Peyer's patch (tissue), 4 donors: ENCODE measurements at places on chromosomes 6 and 20. TPM values are rescaled to one million over a fixed set of nuclear protein-coding genes. Genes with fewer than 3 reads are reported as not detected.

DNA sequence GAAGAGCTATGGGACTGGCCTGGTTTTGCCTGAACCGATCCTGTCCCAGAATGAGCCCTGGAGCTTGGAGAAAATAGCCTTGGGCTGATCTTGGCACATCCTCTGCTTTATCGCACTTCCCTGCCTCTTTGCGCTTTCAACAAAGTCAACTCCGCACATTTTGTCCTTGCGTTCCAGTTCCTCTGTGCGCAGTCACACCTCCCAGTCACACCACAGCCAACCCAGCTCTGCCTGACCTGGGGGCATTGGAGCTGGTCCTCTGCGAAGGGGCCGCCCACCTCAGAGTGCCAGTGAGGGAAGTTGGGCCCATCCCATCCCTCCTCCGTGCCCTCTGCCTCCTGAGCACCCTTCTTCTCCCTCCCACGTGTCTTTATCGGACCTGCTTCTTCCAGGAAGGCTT is 16.9 kb upstream of the UQCC2 start:
- H3K27me3 ChIP-seq = no peaks in the 10 kb centered on the region
- H3K27ac ChIP-seq = no peak overlapping the region
- no peaks in the 10 kb centered on the region for H3K4me1 ChIP-seq
- H3K36me3 ChIP-seq = no peaks in the 10 kb centered on the region
- H3K4me3 ChIP-seq = no peak overlapping the region
- DNase-seq = no peak

- H3K4me1 ChIP-seq = no peaks in the 10 kb centered on the region
- H3K27me3 ChIP-seq = no peaks in the 10 kb centered on the region
- DNase-seq = no peak
- no peak overlapping the region for H3K27ac ChIP-seq
- no peaks in the 10 kb centered on the region for H3K36me3 ChIP-seq
Observed at GRCh38 chr6:5905431-5906339, 101.0 kb downstream of the NRN1 start.

DNA sequence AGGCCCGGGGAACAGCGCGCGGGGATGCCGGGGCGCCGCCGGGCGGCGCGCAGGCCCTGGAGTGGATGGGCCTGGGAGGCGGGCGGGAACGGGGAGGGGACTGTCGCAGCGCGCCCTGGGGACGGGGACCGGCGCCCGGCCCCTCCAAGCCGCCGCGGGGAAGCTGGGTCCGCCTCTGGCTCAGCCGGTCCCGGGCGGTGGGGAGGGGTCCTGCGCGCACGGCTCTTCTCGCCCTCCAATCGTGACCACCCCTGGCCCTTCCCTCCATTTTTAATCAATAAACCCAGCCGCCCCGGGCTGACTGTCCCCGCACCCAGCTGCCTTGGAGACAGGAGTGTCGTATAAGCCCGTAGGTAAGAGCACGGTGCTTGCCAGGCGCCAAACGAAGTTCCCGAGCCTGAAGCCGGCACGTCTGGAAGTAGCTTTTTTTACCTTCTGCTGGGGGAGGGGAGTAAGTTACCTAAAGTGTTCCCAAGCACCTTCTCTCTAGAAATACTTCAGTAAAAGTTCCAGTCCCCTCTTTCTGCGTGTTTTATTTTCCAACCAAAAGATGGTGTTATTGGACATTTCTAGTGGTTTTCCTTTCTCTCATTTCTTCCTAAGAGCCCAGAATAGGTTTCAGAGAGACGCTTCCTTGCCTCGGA is 780 bp upstream of the TAF4 start:
- peak overlapping the region; percentile 91 for H3K4me3 ChIP-seq
- peak overlapping the region; percentile 100 for H3K27ac ChIP-seq
- peaks cover 59% of the 10 kb centered on the region for H3K4me1 ChIP-seq
- DNase-seq = peak; percentile 71
- no peaks in the 10 kb centered on the region for H3K36me3 ChIP-seq

DNA sequence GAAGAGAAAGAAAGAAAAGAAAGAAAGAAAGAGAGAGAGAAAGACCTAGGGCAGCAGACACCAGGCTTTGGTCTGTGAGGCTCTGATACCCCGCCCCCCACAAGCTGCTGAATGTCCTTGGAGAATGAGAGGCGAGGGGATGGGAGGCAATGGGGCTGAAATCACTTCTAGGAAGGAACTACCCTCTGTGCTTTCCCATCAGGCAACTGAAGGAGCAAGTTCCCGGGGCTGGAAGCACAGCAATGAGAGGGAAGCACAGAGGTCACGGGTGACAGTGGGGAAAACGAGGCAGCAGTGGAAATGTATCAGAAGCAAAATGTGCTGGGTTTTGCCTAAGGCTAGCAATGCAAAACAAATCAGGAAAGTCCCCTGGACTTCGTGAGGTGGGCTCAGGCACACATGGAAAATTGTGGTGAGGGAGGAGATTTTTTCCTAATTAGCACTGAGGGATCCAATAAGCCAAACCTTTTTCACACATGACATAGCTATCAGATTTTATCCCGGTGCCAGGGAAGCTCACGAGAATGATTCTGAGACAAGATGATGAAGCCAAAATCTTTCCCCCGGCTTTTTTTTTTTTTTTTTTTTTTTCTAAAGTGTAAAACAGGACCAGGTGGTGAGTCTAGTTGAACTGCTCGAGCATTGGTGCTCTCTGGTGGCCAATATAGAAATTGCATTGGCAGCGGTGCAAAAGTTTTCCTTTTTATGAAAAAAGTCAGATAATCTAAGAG is 16.8 kb upstream of the ARFGEF2 start:
- no peaks in the 10 kb centered on the region for H3K4me1 ChIP-seq
- H3K4me3 ChIP-seq = no peak overlapping the region
- DNase-seq = peak; percentile 84
- no peak overlapping the region for H3K27ac ChIP-seq
- H3K36me3 ChIP-seq = no peaks in the 10 kb centered on the region
- H3K27me3 ChIP-seq = no peaks in the 10 kb centered on the region

- H3K27ac ChIP-seq = no peak overlapping the region
- DNase-seq = no peak
- H3K4me1 ChIP-seq = no peaks in the 10 kb centered on the region
- H3K36me3 ChIP-seq = no peaks in the 10 kb centered on the region
- H3K27me3 ChIP-seq = no peaks in the 10 kb centered on the region
Observed at GRCh38 chr6:8579372-8579771, 144.0 kb upstream of the SLC35B3 start.

- DNase-seq = no peak
- no peak overlapping the region for H3K27ac ChIP-seq
- no peak overlapping the region for H3K4me3 ChIP-seq
- no peaks in the 10 kb centered on the region for H3K36me3 ChIP-seq
- H3K27me3 ChIP-seq = no peaks in the 10 kb centered on the region
Observed at GRCh38 chr6:132021552-132022375, 70.6 kb upstream of the CCN2 start.

GRCh38 chr6:158770533-158771330 is 48.4 kb downstream of the EZR start:
- H3K4me1 ChIP-seq = peaks cover 10% of the 10 kb centered on the region
- H3K4me3 ChIP-seq = no peak overlapping the region
- H3K27me3 ChIP-seq = no peaks in the 10 kb centered on the region
- peak overlapping the region; percentile 91 for H3K27ac ChIP-seq

DNA sequence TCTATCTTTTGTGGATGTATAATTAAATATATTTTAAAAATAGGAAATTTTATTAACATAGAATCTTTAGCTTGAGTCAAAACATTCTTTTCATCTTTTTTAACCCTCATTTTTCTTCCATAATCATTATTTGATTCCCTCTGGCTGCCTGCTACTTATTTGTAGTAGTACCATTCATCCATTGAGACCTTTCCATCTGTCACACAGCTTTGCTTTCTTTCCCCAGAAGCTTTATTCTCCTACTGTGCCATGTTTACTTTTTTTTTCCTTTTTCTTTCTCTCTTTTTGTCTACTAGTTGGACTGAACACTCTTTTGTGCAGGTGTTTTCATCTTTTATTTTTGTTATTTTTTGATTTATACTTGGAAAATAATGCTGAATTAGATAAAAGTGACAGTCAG is 522.6 kb upstream of the MMS22L start:
- no peak for DNase-seq
- H3K4me3 ChIP-seq = no peak overlapping the region
- H3K27me3 ChIP-seq = no peaks in the 10 kb centered on the region
- no peak overlapping the region for H3K27ac ChIP-seq
- no peaks in the 10 kb centered on the region for H3K36me3 ChIP-seq
- H3K4me1 ChIP-seq = no peaks in the 10 kb centered on the region

The BMP6 gene
- total RNA-seq = 3.6 TPM

The DNAAF9 gene
- 11.6 TPM for total RNA-seq
